Cortex of kidney (tissue), 1 donor: ENCODE measurements at places on chromosomes 2 and 18.

- no peak for DNase-seq
Observed at GRCh38 chr18:46577546-46577945, 79.5 kb downstream of the LOXHD1 start.

DNA sequence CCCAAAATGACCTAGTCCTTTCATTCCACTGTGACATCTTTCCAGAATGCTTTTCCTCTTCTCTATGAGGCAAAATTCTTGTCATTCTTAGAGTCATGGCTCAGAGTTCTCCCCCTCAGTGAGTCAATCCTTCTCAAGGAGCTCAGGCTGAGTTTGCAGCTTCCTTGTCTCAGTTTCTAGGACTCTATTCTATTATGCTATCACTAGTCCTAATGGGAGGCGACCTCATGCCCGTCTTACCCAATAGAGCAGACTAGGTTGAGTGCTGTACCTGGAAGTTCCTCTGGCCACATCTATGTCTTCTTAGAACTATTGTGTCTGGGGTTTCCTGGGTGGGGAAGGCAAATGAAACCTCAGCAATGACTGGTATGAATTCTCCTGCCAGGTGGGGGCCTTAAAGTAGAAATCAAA lies 51.5 kb downstream of the HAUS1 start:
- DNase-seq = no peak

DNA sequence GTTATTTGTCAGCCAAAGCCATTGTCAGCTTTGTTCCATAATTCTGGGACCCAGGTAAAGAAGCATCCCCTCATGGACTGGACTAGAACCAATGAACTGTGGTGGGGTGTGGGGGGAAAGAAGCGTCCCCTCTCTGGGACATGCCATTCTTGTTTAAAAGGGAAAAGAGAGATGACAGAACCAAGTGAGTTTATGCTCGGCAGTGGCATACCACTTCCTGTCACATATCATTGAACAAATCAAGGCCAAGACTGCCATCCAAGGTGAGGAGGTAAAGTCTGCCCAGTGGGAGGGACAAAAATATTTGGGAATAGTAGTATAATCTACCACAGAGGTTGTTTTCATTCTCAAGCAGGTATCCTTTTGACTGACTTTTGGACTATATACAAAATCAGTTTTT lies 4.7 kb upstream of the GLS start:
- DNase-seq = no peak

DNA sequence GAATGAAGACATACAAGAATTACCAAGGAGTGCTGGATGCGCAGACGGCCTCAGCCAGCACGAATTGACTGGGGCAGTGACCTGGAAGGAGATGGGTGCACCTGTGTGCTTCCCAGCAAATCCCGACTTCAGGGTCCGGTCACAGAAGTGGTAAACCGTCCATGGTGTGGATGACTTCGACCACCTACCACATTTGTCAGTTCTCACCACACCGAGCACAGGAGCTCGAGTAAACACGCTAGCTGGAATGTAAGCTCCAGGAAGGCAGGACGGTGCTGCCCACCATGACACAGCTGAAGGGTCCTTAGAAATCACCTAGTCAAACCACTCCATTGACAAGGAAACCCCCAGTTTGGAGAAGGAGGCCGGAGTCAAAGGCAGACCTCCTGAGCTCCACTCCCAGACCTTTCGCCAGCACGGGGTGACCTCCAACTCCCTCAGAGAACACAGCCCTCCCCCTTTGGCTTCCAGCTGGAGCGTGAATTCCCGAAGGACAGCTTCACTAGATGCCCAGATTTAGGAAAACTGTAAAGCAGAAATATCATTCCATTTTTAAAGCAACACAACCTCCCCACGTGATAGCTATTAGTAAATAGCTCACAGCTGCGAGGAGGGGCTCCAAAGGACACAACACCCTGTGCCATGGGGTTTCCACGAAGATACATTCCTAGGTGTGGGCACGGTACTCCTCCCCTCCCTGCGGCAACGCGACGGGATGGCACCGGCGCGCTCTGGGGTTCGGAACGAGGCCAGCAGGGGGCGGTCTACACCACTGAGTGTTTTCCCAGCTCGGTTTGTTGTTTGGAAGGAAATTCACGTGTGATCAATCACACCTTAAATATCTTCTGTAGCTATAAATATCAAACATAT lies 34.1 kb upstream of the GNAL start:
- DNase-seq = no peak

DNA sequence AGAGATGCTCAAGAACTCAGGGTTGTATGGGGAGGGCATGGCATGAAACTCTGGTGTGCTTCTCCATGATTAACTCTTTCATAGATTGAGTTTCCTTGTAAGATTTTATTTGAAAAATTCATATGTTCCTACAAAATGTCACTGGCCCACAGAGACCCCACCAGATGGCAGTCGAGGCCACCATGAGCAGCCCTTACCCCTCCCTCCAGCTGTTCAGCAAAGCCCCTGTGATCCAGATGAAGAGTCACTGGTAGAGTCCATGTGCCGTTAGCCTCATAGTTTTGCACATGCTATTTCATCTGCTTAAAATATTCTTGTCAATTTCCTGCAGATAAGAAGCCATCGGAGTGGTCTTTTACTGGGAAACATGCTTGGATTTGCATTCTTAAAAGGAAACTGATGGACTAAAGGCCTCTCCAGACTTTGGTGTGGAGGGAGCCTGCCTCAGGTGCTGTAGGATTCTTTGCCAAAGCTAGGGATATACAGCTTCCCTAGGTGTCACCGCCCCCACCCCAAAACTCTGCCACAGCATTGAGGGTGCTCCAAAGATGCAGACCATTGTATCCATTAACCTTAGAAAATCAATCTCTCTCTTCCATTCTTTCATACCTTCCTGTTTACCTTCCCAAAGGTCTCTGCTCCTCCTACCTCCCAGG lies 18.8 kb downstream of the ZNF385B start:
- DNase-seq = no peak

GRCh38 chr2:241108271-241109209 lies 6.5 kb upstream of the MTERF4 start:
- no peak for DNase-seq

DNA sequence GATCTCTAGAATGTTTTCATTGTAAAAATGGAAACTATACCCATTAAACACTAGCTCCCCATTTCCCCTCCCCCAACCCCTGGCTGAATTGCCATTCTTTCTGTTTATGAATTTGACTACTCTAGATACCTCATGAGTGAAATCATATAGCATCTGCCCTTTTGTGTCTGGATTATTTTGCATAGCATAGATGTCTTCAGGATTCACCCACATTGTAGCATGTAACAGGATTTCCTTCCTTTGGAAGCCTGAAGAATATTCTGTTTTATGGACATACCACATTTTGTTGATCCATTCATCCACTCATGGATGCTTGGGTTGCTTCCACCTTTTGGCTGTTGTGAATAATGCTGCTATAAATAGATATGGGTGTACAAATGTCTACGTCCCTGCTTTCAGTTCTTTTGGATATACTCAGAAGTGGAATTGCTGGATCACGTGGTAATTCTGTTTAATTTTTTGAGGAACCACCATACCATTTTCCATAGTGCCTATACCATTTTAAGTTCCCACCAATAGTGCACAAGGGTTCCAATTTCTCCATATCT lies 7.7 kb upstream of the ASB1 start:
- DNase-seq = no peak

- no peak for DNase-seq
Observed at GRCh38 chr2:61675204-61675603, 137.0 kb upstream of the XPO1 start.

- DNase-seq = no peak
Observed at GRCh38 chr2:74418312-74418711, 3.1 kb downstream of the C2orf81 start.

GRCh38 chr2:185202945-185203528 lies 535.6 kb upstream of the FSIP2 start:
- no peak for DNase-seq

- DNase-seq = no peak
Observed at GRCh38 chr2:80190166-80190565, 114.4 kb downstream of the LRRTM1 start.

- DNase-seq = no peak
Observed at GRCh38 chr2:113228991-113229716, 49.6 kb downstream of the PAX8 start.

GRCh38 chr2:111707700-111708099 lies 176.3 kb downstream of the ANAPC1 start:
- DNase-seq = no peak

DNA sequence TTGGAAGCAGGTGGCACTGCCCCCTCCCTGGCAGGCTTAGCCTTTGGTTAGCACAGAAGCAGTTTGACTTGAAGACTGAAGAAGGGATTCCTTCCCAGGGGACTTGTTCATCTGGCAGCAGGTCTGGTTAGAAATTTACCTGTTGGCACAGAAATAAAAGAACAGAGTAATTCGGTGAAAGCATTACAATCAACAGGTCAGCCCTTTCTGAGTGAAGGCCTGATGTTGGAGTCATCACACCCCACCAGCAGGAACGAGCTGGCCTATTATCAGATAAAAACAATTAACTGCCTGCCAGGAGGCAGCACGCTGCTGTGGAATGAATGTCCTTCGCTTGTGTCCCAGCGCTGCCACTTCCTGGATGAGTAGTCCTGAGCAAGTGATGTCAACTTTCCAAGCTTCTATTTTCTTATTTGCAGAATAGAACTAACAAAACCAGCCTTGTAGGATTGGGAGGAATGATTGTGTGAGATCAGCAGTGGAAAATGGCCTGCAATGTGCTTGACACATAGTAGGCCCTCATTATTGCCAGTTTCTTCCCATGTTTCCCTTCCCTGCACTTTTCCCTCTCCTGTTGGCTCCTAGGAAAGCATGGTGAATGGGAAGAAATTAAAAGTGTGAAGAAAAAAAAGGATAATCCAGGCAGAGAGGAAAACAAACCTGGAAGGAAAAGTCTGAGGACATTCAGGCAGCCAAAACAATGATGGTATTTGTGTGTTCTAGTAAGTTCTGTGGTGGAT lies 29.0 kb downstream of the LGALSL start:
- no peak for DNase-seq

DNA sequence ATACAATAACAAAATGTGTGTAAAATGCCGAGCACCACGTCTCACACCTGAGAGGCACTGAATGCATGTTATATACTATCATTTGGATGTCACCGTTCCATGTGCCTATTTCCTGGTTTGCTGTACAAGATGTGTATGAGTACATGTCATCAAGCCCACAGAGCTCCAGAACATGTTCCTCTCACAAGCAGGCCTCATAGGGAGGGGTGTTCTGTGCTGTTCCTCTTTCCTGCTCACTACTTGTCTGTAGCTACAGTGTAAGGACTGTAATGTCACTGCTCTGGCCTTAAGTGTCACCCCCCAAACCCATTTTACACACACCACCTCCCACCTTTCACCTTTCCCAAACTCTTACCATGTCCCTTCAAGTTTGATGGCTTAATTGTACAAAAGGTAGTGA lies 1.8 kb downstream of the AFF3 start:
- DNase-seq = no peak

DNA sequence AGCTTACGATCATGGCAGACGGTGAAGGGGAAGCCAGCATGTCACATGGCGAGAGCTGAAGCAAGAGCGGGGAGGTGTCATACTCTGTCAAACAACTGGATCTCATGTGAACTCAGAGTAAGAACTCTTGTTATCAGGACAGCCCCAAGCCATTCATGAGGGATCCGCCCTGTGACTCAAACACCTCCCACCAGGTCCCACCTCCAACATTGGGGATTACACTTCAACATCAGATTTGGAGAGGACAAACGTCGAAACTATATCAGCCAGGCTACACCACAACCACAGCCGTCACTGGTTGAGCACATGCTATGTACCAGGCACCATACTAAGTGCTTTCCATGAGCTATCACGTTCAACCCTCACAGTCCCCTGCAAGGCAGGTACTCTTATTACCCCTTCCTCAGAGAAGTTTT lies 293.8 kb downstream of the PRKCE start:
- no peak for DNase-seq

GRCh38 chr2:232006253-232006652 lies 44.7 kb downstream of the DIS3L2 start:
- no peak for DNase-seq

DNA sequence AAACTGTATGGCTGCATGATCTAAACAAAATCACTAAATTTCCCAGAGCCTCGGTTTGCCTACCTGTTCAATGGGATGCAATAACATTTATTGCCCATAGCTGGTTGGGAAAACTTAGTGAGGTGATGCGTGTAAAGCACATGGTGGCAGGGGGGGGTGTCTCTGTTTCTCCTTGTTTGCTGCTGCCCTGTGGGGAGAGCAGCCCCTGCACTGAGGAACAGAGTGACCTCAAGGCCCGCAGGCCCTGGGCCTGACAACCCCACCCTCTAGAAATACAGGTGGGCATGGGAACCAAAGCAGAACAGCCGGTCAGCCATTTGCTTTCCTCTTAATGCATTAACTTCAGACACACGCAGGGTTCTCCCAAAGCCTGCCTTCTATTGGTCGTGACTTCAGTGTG lies 55.1 kb upstream of the SLC66A3 start:
- DNase-seq = no peak

DNA sequence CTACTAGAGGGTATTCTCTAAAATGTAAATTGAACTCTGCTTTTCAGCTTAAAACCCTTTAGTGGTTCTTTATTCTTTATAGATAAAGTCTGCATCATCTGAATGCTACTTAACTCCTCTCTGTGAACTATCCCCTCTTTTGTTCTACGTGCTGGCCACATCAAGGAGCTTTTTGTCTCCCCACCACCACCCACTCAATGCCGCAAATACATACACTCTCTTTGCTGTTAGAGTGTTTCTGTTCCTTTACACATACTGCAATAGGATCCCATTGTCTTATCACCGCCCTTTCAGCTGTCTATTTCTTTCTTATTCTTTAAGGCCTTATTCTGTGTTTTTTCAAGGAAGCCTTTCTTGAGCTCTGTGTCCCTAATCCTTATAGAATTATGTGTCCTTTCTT lies 83.3 kb downstream of the EML4 start:
- DNase-seq = no peak

DNA sequence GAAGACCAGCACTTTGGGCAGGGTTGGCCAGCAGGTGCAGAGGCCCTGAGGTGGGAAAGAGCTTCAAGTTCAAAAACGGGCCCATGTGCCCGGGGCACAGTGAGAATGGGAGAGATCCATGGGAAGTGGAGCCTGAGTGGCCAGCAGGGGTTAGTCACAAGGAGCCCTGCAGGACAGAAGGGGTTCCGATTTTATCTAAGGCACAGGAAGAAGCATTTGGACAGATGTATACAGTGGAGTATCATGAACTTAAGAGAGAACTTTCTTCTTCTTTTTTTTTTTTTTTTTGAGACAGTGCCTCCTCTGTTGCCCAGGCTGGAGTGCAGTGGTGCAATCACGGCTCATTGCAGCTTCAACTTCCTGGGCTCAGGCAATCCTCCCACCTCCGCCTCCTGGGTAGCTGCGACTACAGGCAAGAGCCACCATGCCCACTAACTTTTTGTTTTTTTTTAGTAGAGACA lies 24.0 kb downstream of the WIPF1 start:
- DNase-seq = no peak

GRCh38 chr18:23258566-23259469 lies 123.5 kb downstream of the CABLES1 start:
- DNase-seq = no peak

- DNase-seq = no peak
Observed at GRCh38 chr2:126676221-126677175, 20.5 kb downstream of the GYPC start.
